ENCODE measurements at places on chromosomes 7 and 10.

DNA sequence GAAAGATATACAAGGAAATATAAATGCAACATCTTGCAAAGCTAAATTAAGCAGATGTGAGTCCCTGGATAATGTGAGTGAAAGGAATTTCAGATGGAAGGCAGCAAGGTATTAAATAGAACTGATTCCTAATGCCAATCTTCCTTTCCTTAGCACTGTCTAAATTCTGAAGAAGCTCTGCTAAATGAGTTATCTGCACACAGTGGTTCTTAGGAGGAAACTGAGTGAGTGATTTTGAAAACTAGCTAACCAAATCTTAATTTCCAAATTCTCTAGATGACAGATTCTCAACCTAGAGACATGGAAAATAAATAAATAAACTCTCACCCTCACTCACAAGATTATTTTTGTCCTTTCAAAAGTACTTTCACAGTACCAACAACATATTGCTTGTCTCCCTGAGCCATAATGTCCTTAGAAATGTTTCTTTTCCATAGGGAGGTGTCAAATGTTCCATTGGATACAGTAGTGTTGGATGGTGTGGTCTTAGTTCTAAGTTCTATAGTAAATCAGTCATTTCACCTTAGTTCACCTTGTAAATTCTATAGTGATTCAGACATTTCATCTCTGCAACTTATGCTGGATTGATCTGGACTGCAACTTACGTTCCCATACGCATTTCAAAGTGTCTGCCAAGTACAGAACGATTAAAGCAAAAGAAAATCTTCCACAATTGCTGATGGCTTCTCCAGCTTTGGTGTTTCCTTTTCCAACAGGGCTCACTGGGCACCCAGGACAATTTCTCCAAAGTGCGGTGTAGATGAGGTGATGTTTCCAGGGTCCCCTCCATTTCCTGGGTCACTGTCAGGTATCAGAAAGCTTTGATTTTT, 145.4 kb upstream of the FAM171A1 start:
- no peak for DNase-seq

DNA sequence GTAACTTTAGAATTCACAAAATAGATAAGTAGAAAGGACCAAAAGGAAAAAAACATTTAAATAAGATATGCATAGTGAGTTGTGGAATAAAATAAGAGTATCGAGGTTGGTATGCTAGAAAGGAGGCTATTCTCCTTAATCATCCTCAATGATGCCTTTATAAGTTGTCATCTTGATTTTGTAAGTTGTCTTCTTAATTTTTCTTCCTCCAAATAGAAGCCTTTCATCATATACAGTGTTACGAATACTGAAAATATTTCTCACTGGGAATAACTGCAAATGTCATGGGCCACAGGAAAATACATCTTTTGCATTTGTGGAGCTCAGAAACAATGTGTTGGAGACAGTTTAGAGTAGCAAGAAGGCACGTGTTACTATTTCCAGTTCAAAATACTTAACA, 31.5 kb upstream of the PRTFDC1 start:
- no peak for DNase-seq

GRCh38 chr7:14666304-14666703, 236.2 kb downstream of the DGKB start:
- no peak for DNase-seq

- DNase-seq, result no peak
Observed at GRCh38 chr7:32223071-32223650, 153.0 kb upstream of the PDE1C start.

GRCh38 chr10:663831-664251, 25.6 kb downstream of the DIP2C start:
- no peak for DNase-seq

- no peak for DNase-seq
Observed at GRCh38 chr10:126533644-126534043, 136.8 kb downstream of the C10orf90 start.

DNA sequence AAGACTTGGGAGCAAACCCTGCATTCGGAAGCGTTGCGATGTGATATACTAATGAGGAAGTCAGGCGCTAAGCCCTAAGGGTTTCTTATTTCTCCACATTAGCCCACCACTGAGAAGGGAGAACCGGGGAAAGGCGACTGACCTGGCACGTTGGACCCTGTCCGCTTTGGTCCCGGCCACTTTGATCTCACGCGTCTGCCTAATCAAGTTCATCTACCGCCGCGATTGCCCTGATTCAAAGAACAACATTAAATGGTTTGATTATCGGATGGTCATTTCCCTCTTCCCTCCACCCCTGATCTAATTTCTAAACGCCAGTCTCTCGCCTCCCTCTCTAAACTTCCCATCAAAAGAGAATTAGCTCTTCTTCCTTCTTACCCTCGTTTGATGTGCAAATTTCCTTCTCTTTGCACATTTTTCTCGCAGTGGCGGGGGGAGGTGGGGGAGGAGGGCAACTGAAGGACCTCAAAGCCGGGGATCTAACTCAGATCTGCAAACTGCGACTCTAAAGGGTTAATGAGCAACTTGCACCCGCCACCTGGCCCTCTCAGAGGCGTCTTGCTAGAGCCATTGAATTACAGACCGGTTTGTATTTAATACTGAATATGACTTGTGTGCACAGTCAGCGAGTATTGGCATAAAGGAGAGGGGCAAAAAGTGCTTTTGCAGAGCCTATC, 687 bp upstream of the DKK1 start:
- DNase-seq, result no peak

- DNase-seq, result no peak
Observed at GRCh38 chr7:50864694-50865093, 82.0 kb upstream of the GRB10 start.

- no peak for DNase-seq
Observed at GRCh38 chr7:123916240-123916724, 8.8 kb upstream of the SPAM1 start.

DNA sequence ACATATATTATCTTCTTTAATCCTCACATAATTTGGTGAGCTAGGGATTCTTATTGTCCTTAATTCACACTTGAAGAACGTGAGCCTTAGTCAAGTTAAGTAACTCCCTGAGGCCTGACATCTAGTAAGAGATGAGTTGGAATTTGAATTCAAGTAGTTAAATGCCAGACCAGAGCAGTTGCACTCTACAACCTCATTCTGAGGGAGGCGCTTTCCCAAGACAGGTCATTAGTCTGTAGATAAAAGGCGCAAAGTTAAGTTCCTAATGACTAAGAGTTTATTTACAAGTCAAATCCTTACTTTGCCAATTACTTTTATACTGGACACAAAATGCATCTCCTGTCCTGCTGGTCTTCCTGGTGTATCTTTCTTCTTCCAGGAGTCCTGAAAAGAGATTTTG, 3.6 kb upstream of the EXOC6 start:
- no peak for DNase-seq

GRCh38 chr7:17989546-17989945, 38.1 kb downstream of the PRPS1L1 start:
- no peak for DNase-seq

DNA sequence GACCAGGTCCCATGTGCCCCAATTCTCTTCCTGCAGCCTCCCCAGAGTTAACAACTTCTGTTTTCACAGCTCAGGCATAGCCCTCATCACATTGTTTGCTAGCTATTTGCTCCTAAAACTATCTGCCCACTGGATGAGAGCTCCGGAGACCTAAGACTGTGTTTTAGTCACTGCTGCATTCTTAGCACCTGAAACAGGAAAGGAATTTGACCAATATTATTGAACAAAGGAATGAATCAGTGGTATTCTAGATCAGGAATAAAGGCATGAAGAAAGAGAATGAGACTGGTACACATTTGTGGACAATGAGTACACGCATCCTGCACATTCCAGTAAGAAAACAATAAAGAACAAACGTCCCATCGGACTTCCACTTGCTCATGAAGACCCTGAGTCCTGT, 54.8 kb downstream of the PPP1R17 start:
- DNase-seq, result no peak

GRCh38 chr10:132729810-132730572, 56.0 kb downstream of the NKX6-2 start:
- no peak for DNase-seq

- no peak for DNase-seq
Observed at GRCh38 chr7:106608661-106609060, 52.3 kb downstream of the CCDC71L start.

DNA sequence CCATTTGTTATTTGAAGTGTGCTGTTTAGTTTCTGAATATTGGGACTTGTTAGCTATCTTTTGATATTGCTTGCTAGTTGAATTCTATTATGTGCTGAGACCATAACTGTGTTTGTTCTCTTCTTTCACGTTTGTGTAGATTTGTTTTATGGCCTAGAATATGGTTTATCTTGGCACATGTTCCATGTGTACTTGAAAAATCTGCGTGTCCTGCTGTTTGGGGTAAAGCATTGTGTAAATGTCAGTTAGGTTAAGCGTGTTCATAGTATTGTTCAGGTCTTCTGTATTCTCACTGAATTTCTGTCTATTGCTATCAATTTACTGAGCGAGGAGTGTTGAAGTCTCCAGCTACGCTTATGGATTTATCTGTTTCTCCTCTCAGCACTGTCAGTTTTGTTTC, 19.4 kb downstream of the MMP21 start:
- no peak for DNase-seq

- no peak for DNase-seq
Observed at GRCh38 chr7:102942868-102943267, 30.1 kb downstream of the LRRC17 start.

GRCh38 chr10:58642283-58642682, 129.6 kb downstream of the BICC1 start:
- DNase-seq, result no peak

DNA sequence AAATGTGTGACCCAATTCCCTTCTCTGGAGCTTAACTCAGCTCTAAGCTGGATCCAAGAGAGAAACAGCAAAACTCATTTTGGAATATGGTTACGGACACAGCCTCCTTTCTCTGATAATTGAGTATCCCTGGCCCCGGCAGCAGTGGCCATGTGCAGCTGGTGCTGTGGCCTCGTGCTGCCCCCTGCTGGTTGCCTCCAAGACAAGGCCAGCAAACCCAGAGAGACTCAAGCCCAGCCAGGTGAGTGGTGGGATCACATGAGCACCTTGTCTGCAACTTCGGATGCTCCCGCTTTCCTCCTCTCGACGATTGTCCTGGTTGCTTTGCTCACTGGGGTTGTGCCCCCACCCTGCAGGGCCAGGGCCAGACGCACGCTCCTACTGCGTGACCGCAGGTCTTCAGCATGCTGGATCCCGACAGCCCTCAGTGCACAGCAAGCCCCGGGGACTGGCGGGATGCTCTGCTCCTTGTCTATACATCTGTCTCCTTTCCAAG, 19.4 kb downstream of the SFTPD start:
- peak; percentile 91 for DNase-seq

- peak; percentile 39 for DNase-seq
Observed at GRCh38 chr7:134695321-134695860, 48.7 kb downstream of the BPGM start.

GRCh38 chr10:90913774-90914420, 7.0 kb downstream of the ANKRD1 start:
- no peak for DNase-seq

DNA sequence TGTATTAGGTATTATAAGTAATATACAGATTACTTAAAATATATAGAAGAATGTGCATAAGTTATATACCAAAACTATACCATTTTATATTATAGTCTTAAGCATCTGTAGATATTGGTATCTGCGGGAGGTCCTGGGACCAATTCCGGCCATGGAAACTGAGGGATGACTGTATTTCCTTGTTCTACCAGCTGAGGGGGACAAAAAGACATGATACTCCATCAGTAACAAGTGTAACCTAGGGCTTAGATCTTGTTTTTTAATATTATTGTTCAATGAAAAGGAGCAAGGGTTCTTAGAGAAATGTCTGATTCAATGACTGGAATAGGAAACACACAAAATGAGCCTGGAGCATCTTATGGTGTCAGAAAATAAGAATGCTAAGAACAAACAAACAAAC, 752.5 kb downstream of the CCSER2 start:
- DNase-seq, result no peak

GRCh38 chr7:29243910-29244655, 49.5 kb downstream of the CHN2 start:
- no peak for DNase-seq

GRCh38 chr7:119825091-119825655, 447.8 kb upstream of the KCND2 start:
- no peak for DNase-seq

DNA sequence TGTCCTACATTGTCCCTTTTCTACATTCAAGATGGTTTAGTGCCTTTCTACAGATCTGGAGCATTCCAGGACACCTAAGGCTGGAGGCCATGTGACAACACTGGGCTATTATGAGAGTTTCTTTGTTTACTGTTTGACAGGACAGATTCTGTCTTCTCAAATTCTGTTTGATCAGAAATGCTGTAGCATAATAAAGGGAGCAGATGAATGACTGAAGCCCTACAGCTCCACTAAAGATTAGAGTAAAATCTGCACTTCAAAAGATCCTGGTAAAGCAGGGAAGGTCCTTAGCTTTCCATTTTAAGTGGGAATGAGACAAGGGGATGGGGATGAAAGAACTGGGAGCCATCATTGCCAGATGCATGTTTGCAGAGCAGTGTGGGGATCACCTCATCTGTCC, 38.4 kb downstream of the TMEM229A start:
- DNase-seq, result no peak

GRCh38 chr7:152202056-152202455, 176.6 kb downstream of the GALNT11 start:
- DNase-seq, result no peak

GRCh38 chr10:63770523-63770922, 249.3 kb downstream of the REEP3 start:
- no peak for DNase-seq

DNA sequence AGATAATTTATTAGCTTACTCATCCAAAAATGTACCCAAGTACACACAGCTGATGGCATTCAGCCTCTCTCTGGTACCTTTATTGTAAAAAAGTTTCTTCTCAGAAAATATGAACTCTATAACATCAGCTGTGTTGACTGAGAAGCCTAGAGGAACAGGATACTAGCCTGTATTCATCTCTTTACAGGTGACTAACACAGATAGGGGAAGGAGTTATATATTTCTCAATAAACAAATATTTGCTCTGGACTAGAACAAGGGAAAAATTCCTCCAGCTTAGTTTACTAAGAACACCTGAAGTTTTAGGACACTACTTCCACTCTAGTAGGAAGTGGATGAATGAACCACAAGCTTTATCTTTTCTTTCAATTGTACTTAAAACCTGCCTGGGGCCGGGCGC, 67.8 kb downstream of the ZNF248 start:
- DNase-seq, result no peak

GRCh38 chr10:8053446-8054243, 843 bp upstream of the GATA3 start:
- DNase-seq, result peak; percentile 89

DNA sequence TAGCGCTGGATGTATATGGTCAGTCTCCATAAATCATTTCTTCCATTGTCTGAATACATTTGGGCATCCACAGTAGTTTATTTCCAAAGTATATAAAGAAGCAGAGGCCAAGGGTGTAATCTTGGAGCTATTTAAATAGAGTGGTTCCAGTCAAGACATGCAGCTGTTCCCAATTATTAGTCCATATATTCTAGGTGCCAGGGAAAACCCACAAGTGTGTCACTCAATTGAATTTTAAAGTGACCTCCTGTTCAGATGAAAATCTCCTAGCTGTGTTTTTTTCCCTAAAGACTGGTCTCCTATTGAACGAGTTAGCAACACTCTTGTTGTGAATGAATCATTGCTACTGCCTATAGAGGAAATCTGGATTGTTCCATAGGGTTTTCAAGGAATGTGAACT, 260.2 kb upstream of the BMPER start:
- DNase-seq, result no peak

All from left ventricle myocardium superior (tissue), 1 donor.